Adrenal gland (tissue), 19 donors: ENCODE measurements at places on chromosomes 3 and 15.

DNA sequence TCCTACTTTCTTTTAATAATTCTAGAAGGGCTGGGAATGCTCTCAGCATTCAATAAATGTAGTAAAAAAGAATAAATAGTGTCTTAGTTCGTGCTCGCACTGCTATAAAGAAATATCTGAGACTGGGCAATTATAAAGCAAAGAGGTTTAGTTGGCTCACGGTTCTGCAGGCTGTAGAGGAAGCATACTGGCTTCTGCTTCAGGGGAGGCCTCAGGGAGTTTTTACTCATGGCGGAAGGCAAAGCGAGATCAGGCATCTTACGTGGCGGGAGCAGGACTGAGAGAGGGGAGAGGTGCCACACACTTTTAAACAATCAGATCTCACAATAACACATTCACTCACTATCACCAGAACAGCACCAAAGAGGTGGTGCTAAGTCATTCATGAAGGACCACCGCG, 103.0 kb upstream of the UBE2E2 start:
- no peak for DNase-seq

GRCh38 chr15:81485806-81486205, 111.8 kb upstream of the TMC3 start:
- DNase-seq, result no peak

DNA sequence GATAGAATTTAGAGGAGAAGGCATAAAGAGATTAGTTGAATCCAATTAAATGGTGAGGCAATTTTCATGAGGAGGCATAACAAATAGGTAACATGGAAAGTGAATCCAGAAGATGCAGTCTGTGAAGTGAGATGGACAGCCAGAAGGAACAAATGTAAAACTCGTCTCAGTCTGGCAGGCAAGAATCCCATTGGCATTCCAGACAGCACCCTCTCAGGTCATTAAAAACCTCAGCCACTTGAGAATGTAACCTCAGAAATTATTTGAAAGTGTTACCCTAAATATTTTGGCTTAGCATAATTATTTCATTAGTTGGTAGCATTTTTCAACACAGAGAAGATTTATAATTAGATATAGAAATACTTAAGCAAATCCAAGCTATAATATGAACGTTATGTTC, 342.3 kb downstream of the LRRC3B start:
- DNase-seq, result no peak

- peak; percentile 96 for DNase-seq
These were observed 181.4 kb downstream of the SMAD6 start for GRCh38 chr15:66883284-66883911.

DNA sequence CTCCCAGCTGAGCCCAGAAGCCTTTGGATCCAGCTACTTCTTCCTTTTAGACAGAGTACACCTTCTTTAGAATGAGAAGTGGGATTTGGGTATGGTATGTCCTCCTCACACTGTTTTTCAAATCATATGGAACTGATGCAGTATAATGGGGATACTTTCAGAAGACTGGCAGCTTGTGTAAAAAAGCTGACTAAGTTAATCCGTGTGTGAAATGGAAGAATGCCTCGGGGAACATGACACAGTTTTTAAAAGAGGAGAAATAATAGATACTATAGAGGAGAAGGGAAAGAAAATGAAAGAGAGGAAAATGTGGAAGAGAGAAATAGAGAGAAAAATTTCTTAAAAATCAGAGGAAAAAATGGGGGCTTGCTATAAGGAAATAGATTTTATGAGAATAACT, 47.7 kb downstream of the TUSC7 start:
- DNase-seq, result no peak

- DNase-seq, result no peak
These were observed 61.7 kb downstream of the CHSY1 start for GRCh38 chr15:101190092-101190595.

DNA sequence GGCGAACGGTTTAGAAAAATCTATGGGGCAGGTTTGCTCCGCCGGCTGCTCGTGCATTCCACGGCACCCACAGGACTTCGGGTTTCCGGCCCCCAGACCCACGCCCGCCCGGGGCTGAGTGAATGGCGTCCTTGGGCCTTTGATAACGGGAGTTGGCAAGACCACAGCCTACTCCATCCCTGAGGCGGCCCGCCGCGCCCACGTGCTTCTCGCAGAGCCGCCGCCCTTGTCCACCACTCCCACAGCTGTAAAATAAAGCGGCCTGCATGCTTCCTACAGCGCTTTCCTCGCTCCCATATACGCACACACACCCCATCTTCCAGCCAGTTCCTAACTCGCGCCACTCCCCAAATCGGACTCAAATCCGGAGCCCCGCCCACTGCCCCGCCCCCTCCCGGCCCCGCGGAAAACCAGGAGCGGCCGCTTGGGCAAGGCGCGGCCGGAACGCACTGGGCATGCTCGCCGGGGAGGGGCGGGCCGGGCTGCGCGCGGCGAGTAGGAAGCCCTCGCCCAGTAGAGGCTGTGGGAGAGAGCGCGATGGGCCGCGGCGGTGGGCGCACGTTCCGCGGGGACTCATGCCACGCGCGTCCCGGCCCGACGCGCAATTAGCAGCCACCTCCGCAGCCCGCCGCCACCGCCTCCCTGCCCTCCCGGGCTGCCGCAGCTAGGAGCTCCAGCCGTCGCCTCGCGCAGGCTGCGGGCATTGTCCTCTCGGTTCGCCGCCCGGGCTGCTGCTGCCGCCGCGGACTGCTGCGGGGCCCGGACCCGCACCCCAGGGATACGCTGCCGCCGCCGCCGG, at the start of gene RAP2B:
RAP2B (plus strand) TSS at position 513 of the 799 bp plus-strand sequence. CDS start 468 bp downstream, outside the sequence.
- peak; percentile 98 for DNase-seq

GRCh38 chr3:52816654-52817053, 13.8 kb downstream of the ITIH4 start:
- DNase-seq, result no peak

GRCh38 chr15:75454471-75455378, 3.2 kb upstream of the SIN3A start:
- DNase-seq, result peak; percentile 72

- DNase-seq, result no peak
These were observed 358.4 kb downstream of the FOXP1 start for GRCh38 chr3:71225002-71225684.

DNA sequence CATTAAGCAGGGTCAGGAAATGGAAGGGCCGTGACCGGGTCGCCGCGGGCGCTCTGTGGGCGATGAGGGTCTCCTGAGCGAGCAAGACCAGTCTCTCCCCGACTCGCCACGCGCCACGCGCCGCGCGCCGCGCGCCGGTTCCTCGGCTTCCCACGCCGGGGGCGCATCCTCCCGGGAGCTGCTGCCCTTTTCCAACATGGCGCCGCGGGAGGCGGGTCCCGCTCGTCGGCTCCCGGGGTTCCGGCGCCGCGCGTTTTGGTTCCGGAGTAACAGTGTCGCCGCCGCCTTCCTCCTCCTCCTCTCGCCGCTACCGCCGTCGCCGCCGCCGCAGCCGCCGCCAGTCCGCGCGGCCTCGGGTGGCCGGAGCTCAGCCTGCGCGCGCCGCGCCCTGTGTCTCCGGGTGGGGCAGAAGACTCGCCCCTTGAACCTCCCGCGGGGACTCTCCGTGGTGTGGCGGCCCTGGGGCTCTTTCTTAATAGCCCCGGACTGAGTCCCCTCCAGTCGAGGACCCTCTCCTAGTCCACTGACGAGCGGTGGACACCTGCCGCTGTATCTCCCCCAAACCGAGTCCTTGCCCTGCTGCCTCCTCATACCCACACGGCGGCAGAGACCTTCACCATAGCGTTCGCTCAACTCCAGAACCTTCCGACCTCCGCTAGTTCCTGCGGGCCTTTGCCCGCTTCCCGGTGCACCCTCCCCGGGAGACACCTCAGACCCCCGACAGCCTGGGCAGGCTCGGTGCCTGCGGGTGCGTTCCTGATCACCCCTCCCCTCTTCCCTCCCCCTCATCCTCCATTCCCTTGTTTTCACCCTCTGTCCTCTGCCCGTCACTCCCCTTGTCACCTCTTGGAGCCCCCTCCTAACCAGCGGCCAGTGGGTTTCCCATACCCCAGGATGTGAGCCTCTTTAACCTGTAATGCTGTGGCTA, at the start of gene MAP2K5:
MAP2K5 (plus strand) TSS at position 284 of the 928 bp plus-strand sequence; CDS start at position 917, 633 bp downstream.
- peak; percentile 88 for DNase-seq

- DNase-seq, result no peak
These were observed 7.2 kb downstream of the TM4SF1 start for GRCh38 chr3:149369991-149370866.
